Neural progenitor cell (in vitro differentiated cells): ENCODE measurements at places on chromosomes 3 and 15. TPM values are rescaled to one million over a fixed set of nuclear protein-coding genes. Genes with fewer than 3 reads are reported as not detected.

- DNase-seq, result peak; percentile 38
Observed at GRCh38 chr3:159852821-159853505, 135.7 kb upstream of the IL12A start.

- no peak for DNase-seq
Observed at GRCh38 chr15:71044006-71044405, 71.3 kb upstream of the THSD4 start.

- no peak for DNase-seq
Observed at GRCh38 chr3:133962849-133963248, 66.9 kb downstream of the SLCO2A1 start.

FOXL2NB gene
- 0.09 TPM in 1 of 2 replicates, not detected in the other for total RNA-seq

GRCh38 chr3:187750006-187750512, 4.8 kb upstream of the BCL6 start:
- peak; percentile 66 for DNase-seq

GRCh38 chr3:149516920-149517319, 42.4 kb downstream of the TM4SF4 start:
- no peak for DNase-seq

SLC35G2 gene
- total RNA-seq, result 0.43 and 1.5 TPM in 2 replicates

POC1A gene
- total RNA-seq, result 10.3 and 18.7 TPM in 2 replicates

DNA sequence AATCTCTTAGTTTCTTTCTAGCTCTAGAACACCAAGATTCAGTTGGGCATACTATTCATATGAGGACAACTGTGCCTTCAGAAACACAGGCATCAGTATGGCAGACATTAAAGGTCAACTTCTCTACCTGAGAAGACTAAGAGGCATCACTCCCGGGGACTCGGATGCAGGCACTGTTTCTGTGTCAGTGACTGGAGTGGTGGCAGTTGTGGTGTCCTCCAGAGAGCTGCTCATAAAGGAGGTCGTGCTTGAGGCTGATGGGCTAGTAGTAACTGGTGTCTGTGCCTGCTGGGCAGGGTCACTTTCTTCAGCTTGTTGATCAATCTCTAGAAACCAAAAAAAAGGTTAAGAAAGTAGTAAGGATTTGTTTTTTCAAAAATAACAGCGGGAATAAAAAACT, 75.2 kb downstream of the FBXL22 start:
- DNase-seq, result no peak

TOPAZ1 gene
- not detected in 2 replicates for total RNA-seq
